ENCODE measurements at places on chromosomes 3 and 15. TPM values are rescaled to one million over a fixed set of nuclear protein-coding genes. Genes with fewer than 3 reads are reported as not detected.

The PTH1R gene
- total RNA-seq, result 5.6 TPM

The CDHR4 gene
- total RNA-seq, result not detected

The TMEM212 gene
- not detected for total RNA-seq

The IGF1R gene
- total RNA-seq, result 29.6 TPM

The RMDN3 gene
- 76.2 TPM for total RNA-seq
